ENCODE measurements at places on chromosomes 4 and X.
A peak's percentile ranks its signal among the peaks of the same experiment; 100 is the strongest.

DNA sequence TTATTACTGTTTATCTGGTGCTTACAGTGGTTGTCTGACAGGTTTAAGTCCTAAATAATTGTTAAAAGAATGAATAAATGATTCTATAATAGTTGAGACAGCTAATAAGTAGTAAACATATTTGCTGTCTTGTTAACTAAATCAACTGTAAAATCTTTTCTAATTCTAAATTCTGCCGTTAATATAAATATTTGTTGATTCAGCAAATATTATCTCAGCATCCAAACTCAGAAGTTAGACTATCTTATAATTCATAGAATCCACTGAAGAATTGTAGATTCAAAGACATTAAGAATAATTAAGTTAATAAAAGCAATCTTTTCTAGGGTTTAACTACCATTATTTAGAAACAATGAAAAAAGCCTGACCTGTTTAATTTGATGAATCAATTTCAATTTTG lies 256.3 kb downstream of the BMPR1B start:
- no peak for DNase-seq

- no peak for DNase-seq
These were observed 347.5 kb downstream of the NKX6-1 start for GRCh38 chr4:84151574-84151973.

DNA sequence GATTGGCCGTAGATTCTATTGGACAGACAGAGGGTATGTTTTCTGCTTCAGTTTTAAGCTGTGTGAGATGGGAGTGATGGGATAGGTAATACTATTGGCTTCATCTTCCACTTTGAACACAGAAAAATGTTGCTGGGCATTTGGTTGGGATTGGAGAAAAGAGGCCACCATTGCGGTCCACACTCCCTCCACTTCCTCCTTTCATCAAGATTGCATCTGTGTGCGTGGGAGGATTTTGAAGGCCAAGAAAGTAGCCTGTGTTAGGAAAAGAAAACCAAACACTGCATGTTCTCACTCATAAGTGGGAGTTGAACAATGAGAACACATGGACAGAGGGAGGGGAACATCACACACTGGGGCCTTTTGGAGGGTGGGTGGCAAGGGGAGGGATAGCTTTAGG lies 56.4 kb downstream of the EGF start:
- DNase-seq: peak; percentile 60

DNA sequence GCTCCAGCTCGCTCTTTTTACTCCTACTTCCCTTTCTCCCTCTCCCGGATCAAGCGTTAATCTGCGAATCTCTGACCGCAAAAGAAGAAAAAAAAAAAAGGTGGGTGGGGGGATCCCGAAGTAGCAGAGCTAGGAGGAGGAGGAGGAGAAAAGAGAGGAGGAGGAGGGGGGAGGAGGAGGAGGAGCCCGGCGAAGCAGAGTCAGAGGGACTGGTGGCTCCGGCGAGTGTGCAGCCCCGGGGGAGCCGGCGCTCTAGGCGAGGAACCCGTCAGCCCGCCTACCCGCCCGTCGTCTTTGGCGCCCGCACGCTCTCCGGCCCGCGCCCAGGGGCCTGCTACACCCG lies at the start of gene NHSL2:
Gene NHSL2 (plus strand): TSS at position 203 of the 343 bp plus-strand sequence.
- DNase-seq: peak; percentile 34

- DNase-seq: no peak
These were observed 2.3 kb downstream of the SOWAHB start for GRCh38 chr4:76895619-76896018.

- no peak for DNase-seq
These were observed 134.6 kb upstream of the NPY2R start for GRCh38 chr4:155073852-155074251.

DNA sequence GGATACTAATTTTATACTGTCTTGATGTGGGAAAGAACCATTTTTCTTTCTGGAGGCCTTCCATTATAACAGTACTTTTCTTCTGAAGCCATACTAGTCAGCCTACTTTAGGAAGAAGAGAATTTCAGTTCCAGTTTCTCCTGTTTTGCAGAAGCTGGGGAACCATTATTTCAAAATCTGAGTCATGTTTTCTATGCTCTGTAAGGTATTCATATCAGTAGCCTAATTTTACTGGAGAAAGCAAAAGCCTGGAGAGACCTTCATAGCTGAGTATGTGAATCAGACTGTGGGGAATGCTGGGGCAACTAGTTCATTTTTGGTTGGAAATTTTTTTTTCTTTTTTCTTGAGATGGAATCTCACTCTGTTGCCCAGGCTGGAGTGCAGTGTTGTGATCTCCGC lies 22.4 kb downstream of the AFF1 start:
- DNase-seq: peak; percentile 50

- peak; percentile 17 for DNase-seq
These were observed 60.9 kb downstream of the UGT8 start for GRCh38 chr4:114659386-114660008.

GRCh38 chr4:125235971-125236370 lies 78.8 kb upstream of the FAT4 start:
- no peak for DNase-seq

GRCh38 chr4:36997727-36998126 lies 246.8 kb upstream of the NWD2 start:
- DNase-seq: no peak

DNA sequence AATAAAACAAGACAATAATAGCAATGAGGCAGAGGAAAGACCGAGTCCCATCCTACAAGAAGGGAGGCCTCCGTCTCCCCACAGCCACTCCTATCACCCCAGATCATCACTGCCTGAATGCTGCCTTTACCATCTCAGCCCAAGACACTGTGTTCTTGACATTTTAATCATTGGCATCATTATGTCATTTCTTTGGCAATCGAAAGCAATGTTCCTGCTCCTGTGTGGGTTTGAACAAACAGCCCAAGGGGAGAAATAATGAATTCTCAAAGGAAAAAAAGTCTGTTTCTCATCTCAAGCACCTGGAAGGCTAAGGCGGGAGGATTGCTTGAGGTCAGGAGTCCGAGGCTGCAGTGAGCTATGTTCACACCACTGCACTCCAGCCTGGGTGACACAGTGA lies 73.0 kb upstream of the ACSL1 start:
- no peak for DNase-seq

GRCh38 chr4:25915353-25915705 lies 1.3 kb downstream of the SMIM20 start:
- no peak for DNase-seq

DNA sequence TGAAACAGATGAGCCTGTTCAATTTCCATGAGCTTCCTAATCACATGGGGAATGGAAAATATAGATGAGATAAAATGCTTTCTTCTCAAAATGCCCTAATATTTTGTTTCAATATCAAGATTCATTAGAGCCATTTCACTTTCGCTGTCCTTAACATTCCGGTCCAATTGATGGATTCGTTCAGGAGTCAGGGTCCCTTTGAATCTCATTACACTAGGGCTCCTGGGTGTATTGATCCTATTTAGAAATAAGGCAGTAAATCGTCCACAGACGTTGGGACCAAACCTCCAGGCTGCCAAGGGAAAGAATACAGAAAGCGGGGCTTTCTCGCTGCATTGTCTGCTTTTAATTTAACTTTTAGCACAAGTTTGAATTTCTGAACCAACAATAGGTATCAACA lies 20.6 kb upstream of the CRMP1 start:
- DNase-seq: no peak

GRCh38 chr4:132297346-132297745 lies 851.7 kb upstream of the PCDH10 start:
- DNase-seq: no peak

DNA sequence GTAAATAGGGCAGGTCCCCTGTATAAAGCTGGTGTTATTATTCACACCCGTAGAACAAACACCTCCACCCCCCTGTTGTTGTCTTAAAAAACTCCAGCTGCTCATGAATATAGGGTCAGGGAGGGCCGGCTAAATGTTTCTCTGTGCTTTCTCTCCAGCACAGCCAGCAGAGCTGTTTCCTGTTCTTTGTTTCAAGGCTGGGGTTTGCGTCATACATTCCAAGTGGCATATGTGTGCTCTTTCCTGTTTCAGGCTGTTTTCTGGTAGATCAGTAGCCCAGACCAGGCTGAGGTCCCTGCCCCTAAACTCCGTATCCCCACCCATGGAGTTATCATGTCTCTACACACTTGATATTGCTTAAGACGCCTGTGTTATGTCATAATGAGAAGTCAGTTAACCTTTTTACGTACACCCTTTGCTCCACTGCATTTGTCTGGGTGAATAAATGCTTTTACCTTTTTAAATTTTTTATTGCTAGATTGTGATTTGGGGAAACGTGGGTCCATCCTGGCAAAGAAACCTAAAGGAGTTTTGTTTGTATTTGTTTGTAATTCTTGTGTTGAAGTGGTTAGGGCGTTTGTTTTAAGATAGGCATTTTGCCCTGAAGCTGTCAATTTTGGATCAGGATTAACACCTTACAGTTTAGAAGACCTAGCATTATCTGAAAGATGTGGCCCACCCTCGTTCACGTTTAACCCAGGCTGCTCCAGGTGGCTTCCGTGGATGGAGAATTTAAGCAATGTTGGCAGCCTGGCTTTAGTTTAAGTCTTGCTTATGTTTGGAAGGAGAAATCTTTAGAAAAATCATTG lies 3.3 kb downstream of the KLF3 start:
- DNase-seq: peak; percentile 85

- DNase-seq: no peak
These were observed 112.1 kb downstream of the MGST2 start for GRCh38 chr4:139777757-139778156.

GRCh38 chrX:140775211-140775610 lies 65.7 kb downstream of the LINC00632 start:
- DNase-seq: no peak

- no peak for DNase-seq
These were observed 18.0 kb upstream of the UBA1 start for GRCh38 chrX:47175588-47175980.

- DNase-seq: peak; percentile 40
These were observed 648 bp downstream of the GPC4 start for GRCh38 chrX:133414406-133415275.
